Heart left ventricle (tissue), 16 donors: ENCODE measurements at places on chromosomes 12 and 14. TPM values are rescaled to one million over a fixed set of nuclear protein-coding genes. Genes with fewer than 3 reads are reported as not detected.

Gene KRT74
- total RNA-seq: not detected

Gene GPR68
- 0.64 TPM for total RNA-seq

Gene KCNA1
- total RNA-seq: not detected

Gene EML1
- 39.3 TPM for total RNA-seq

DNA sequence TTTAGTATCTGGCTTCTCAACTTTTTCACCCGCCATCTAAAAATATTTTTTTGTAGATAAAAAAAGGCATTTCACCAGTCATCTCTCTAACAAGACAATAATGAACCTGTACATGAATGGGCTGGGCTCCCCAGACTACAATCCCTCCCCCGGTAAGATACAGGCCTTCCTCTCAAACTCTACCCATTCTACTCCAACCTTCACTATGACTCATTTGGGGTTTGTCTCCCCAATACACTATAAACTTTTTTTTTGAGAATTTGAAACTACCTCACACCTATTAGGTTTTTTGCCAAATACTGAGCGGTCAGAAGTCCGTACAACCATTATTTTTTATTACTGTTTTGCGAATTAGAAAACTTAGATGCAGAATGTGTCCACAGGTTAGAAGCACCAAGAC is 784 bp downstream of the RPL6 start:
- H3K4me3 ChIP-seq: peak overlapping the region; percentile 78
- no peaks in the 10 kb centered on the region for H3K27me3 ChIP-seq
- no peak for DNase-seq
- H3K27ac ChIP-seq: peak overlapping the region; percentile 89
- H3K4me1 ChIP-seq: peaks cover 12% of the 10 kb centered on the region
- peaks cover 47% of the 10 kb centered on the region for H3K36me3 ChIP-seq

DNA sequence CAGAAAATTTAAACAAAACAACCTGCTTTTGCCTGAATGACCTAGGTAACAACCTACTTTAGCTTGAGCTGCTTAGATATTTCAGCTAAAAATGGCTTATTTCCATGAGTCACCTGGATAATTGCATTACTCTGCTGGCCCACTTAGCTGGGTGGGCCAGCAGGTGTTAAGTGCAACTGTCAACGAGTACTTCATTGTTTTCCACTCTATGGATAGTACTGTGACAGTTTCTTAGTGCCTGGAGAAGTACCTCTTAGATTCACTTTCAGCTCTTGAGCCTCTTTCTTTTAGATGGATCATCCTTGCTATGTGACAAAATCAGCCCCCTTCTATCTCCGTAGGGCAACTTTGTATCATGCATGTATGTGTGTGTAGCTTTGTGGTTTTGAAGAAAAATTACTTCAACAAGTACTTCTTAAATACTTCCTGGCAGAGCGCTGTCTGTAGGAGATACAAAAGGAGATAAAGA is 368.2 kb upstream of the ATP2B1 start:
- H3K4me3 ChIP-seq: no peak overlapping the region
- no peaks in the 10 kb centered on the region for H3K36me3 ChIP-seq
- no peaks in the 10 kb centered on the region for H3K27me3 ChIP-seq
- no peak overlapping the region for H3K27ac ChIP-seq
- no peaks in the 10 kb centered on the region for H3K4me1 ChIP-seq
- DNase-seq: no peak

DNA sequence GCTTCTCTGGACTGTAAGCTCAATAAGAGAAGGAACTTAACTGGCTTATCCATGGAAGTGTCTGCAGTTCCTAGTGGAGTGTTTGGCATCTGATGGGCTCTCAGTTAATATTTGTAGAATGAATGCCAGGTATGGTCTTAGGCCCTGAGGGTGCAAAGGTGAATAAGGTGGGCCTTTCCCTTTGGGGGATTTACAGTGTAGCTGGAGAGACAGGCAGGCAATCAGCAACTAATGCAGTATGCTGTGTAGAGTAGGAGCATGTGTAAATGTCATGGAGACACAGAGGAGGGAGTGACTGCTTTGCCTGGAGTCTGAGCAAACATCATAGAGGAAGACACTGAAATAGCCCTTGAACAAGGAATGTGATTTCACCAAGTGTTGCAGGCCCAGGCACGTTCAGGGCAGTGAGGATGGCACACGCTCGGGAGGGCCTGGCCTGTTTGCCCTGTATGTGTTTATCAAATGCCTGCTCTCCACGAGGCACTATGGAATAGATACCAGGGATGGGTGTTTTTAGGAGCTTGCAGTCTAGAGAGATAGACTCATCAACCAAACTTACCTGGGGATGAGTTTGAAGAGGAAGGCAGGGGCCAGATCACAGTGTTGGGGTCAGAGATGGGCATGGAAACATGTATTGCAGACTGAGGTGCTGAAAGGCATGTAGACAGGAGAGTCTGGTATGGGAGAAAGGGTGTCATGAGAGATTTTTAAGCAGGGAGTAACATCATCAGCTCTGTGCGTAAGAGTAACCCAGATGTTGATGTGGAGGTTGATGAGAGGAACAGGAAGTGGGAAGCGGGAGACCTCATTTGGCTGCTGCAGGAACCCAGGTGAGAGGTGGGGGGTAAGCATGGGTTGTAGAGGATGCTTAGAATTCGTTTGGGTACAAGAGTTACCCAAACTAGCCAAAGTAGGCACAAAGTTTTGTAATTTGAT is 54.1 kb downstream of the PLXNC1 start:
- no peak overlapping the region for H3K4me3 ChIP-seq
- no peaks in the 10 kb centered on the region for H3K36me3 ChIP-seq
- no peak for DNase-seq
- no peak overlapping the region for H3K27ac ChIP-seq

GRCh38 chr12:115323223-115323905 is 639.4 kb upstream of the TBX3 start:
- H3K4me3 ChIP-seq: no peak overlapping the region
- H3K27me3 ChIP-seq: no peaks in the 10 kb centered on the region
- DNase-seq: no peak
- H3K4me1 ChIP-seq: peaks cover 10% of the 10 kb centered on the region

DNA sequence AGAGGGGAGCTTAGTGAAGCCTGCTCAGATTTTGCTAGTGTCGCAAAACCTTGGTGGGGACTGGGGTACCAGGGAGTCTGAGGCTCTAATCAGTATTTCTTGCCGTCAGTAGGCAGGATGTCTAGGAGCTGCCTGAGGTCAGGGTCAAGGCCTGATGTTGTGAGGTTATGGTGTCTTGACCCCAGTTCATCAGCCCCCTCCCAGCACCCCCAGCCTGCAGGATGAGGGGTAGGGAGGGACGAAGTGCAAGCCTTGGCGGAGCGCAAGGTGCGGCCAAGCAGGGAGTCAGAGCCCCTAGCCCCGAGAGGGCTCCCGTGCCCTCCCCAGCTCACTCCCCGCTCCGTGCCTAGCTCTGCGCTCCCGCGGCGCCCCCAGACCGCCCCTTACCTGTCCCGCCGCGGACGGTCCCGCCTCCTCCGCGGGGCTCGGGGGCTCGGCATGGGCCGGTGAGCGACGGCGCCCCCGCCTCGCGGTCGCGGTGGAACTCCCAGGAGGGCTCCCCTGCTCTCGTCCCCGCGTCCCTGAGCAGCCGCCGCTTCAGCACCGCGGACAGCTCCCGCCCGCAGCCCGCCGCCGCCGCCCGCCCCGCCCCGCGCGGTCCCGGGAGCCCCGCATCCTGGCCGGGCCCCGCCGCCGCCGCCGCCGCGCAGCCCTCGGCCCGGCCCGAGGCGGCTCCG is 347 bp downstream of the SYNDIG1L start:
- H3K4me3 ChIP-seq: peak overlapping the region; percentile 32
- no peak overlapping the region for H3K27ac ChIP-seq
- peaks cover 5% of the 10 kb centered on the region for H3K27me3 ChIP-seq
- no peaks in the 10 kb centered on the region for H3K36me3 ChIP-seq
- H3K4me1 ChIP-seq: no peaks in the 10 kb centered on the region

- peaks cover 95% of the 10 kb centered on the region for H3K36me3 ChIP-seq
- DNase-seq: no peak
- H3K4me3 ChIP-seq: no peak overlapping the region
- H3K4me1 ChIP-seq: no peaks in the 10 kb centered on the region
- H3K27me3 ChIP-seq: no peaks in the 10 kb centered on the region
Observed at GRCh38 chr14:102993523-102993922, 63.8 kb downstream of the CDC42BPB start.

DNA sequence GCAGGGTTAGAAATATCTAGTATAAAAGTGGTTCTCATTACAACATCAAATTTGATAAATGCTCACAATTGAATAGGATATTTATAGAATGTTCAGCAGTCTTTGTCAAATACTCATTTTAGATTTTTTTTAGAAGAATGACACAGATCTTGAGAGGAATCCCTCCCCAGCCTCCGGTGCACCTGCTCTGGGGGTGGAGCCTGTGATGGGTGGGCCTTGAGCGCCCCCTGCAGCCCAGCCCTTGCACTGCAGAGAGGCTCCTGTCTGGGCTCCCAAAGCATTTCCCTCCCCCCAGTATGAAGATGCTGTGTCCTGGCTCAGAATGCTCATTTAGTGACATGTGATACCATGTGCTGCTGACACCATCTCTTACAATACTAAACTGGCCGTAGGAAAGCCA is 792.3 kb downstream of the TMEM121 start:
- H3K27me3 ChIP-seq: peaks cover 19% of the 10 kb centered on the region
- no peak for DNase-seq
- H3K36me3 ChIP-seq: no peaks in the 10 kb centered on the region
- H3K4me1 ChIP-seq: no peaks in the 10 kb centered on the region

DNA sequence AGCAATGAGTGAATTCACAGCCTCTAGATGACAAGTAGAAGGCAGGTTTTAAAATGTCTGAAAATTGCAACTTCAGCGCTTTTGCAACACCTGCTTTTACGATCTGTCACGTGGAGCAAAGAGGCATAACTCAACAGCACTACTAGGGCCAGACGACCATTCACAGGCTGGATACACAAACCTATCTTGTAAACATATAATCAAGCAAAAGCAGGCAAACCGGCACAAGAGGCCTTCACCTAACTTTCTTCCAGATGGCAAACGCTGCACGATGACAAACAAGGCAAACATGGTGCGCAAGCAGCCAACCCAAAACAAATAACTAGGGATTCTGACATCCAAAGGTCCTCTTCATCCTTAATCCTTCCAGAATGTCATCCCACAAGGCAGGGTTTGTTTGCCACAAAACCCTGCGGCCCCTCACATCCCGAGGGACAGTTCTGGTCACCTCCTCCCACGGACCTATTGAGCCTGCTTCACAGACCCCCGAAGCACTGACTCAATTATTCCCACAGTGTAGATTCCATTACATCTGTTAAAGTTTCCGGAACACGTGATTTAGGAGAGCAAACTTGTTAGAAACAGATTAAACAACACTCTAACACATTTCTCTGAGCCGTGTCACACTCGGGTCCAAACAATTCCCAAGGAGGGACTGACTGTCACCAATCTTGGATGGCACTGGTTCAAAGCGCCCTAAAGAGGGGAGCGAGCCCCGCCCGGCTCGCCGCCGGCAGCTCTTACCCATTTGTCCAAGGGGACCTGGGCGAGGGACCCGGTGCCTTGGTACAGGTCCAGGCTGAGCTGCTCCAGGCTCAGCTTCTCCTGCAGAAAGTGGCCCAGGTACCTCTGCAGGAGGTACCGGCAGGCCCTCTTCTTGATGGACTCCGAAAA is 823 bp downstream of the ATG2B start:
- peak overlapping the region; percentile 78 for H3K4me3 ChIP-seq
- peak overlapping the region; percentile 92 for H3K27ac ChIP-seq
- no peaks in the 10 kb centered on the region for H3K27me3 ChIP-seq
- DNase-seq: peak; percentile 68
- H3K4me1 ChIP-seq: peaks cover 33% of the 10 kb centered on the region
- H3K36me3 ChIP-seq: no peaks in the 10 kb centered on the region

- no peak for DNase-seq
- H3K4me1 ChIP-seq: no peaks in the 10 kb centered on the region
- H3K27ac ChIP-seq: no peak overlapping the region
- no peak overlapping the region for H3K4me3 ChIP-seq
- no peaks in the 10 kb centered on the region for H3K27me3 ChIP-seq
- no peaks in the 10 kb centered on the region for H3K36me3 ChIP-seq
Observed at GRCh38 chr14:78509516-78509915, 339.3 kb downstream of the NRXN3 start.

- H3K4me1 ChIP-seq: no peaks in the 10 kb centered on the region
- DNase-seq: no peak
- H3K4me3 ChIP-seq: no peak overlapping the region
- H3K27me3 ChIP-seq: no peaks in the 10 kb centered on the region
- no peaks in the 10 kb centered on the region for H3K36me3 ChIP-seq
Observed at GRCh38 chr14:57847096-57847495, 18.8 kb downstream of the SLC35F4 start.
